B cell (primary cell): ENCODE measurements at places on chromosomes 4 and X.

DNA sequence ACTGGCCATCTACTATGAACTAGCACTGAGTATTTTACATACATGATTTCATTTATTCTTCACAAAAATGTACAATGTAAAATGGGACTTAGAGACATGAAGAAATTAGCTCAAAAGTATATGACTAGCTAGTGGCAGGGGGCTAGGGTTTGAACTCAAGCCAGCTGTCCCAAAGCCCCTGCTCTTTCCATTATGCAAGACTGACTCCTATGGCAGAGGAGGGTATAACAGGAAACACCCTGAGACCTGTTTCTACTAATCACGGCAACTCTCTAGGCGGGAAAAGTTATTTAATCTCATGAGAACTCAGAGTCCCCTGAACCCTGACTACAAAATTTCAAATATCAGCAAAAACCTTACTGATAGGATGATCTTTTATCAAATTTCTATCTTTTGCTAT is 150.6 kb downstream of the PRDM5 start:
- no peaks in the 10 kb centered on the region for H3K36me3 ChIP-seq
- H3K27me3 ChIP-seq: no peaks in the 10 kb centered on the region
- no peak for DNase-seq
- no peaks in the 10 kb centered on the region for H3K4me1 ChIP-seq

GRCh38 chr4:169383724-169384123 is 113.0 kb upstream of the SH3RF1 start:
- no peaks in the 10 kb centered on the region for H3K27me3 ChIP-seq
- H3K27ac ChIP-seq: no peak overlapping the region
- no peak overlapping the region for H3K4me3 ChIP-seq
- no peak for DNase-seq
- peaks cover 10% of the 10 kb centered on the region for H3K4me1 ChIP-seq

- no peak overlapping the region for H3K4me3 ChIP-seq
- H3K27ac ChIP-seq: no peak overlapping the region
- no peaks in the 10 kb centered on the region for H3K4me1 ChIP-seq
Measured at GRCh38 chr4:153799694-153800074, 10.8 kb upstream of the SFRP2 start.

- H3K36me3 ChIP-seq: no peaks in the 10 kb centered on the region
- DNase-seq: no peak
- H3K4me1 ChIP-seq: no peaks in the 10 kb centered on the region
- no peak overlapping the region for H3K27ac ChIP-seq
- H3K4me3 ChIP-seq: no peak overlapping the region
- H3K27me3 ChIP-seq: no peaks in the 10 kb centered on the region
Measured at GRCh38 chr4:126395664-126396063, 1080.9 kb downstream of the FAT4 start.

- H3K27ac ChIP-seq: no peak overlapping the region
- peaks cover 25% of the 10 kb centered on the region for H3K4me1 ChIP-seq
- DNase-seq: no peak
- no peak overlapping the region for H3K4me3 ChIP-seq
Measured at GRCh38 chr4:152777488-152777887, 2.0 kb downstream of the TIGD4 start.

DNA sequence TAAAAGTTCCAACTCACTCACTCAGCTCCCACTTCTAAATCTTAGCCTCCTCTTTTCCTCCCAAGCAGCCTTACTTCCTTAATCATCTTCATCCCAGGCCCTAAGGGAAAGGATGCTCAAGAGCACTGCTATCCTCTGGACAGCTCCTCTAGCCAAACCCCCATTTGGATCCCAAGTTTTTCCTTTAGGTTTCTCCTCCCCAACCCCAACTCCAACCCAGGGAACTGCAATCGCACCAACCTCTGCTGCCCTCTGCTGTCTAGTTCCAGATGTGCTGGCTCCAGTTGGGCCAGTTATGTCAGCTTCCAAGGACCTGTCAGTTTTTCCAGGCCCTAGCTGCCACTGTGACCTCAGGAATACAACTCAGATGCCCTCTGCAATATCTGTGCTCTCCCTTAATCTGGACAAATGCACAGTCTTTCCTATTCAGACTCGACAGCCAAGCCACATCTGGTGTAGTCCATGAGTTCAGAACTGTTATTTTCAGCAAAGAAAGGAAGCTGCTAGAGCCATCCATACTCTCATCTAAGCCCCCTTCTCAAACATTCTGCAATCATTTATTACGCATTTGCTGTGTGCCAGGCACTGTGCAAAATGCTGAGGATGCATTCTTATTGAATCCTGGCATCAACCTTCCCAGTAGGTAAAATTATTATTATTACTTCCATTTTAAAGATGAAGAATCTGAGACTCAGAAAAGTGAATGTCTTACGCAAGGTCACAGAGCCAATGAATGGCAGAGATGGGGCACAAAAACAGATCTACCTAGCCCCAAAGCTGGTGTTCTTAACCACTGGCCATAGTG is 12.3 kb upstream of the XPNPEP2 start:
- DNase-seq: peak; percentile 21
- no peak overlapping the region for H3K27ac ChIP-seq
- peaks cover 9% of the 10 kb centered on the region for H3K4me1 ChIP-seq
- no peaks in the 10 kb centered on the region for H3K36me3 ChIP-seq
- no peak overlapping the region for H3K4me3 ChIP-seq

DNA sequence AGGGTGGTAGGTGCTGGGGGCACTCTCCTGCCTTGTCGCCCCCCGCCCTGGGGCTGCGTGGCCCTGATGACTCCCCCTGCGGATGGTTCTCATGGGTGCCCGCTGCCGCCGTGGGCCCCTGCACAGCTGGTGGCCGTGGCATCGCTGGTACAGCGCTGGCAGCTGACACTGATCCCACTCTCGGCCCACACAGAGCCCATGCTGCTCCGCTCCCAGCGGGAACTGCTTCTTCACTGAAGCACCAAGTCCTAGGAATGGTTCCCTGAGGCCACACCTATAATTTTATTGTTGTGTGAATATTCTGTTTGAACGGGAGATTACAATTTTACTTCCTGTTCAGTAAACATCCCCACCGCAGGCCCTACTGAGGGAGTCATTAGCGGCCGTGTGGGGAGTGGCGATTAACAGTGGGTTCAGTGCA is 138.6 kb upstream of the NKX1-1 start:
- no peak overlapping the region for H3K27ac ChIP-seq
- H3K4me1 ChIP-seq: peaks cover 3% of the 10 kb centered on the region
- no peaks in the 10 kb centered on the region for H3K36me3 ChIP-seq
- DNase-seq: no peak
- no peak overlapping the region for H3K4me3 ChIP-seq

- H3K27ac ChIP-seq: no peak overlapping the region
- no peak overlapping the region for H3K4me3 ChIP-seq
- peaks cover 6% of the 10 kb centered on the region for H3K4me1 ChIP-seq
- DNase-seq: no peak
Measured at GRCh38 chr4:143348233-143349077, 11.8 kb downstream of the GAB1 start.

- H3K4me3 ChIP-seq: no peak overlapping the region
- no peak for DNase-seq
- no peak overlapping the region for H3K27ac ChIP-seq
- peaks cover 5% of the 10 kb centered on the region for H3K4me1 ChIP-seq
- H3K27me3 ChIP-seq: no peaks in the 10 kb centered on the region
- H3K36me3 ChIP-seq: no peaks in the 10 kb centered on the region
Measured at GRCh38 chrX:10021461-10022272, 54.5 kb downstream of the CLDN34 start.

DNA sequence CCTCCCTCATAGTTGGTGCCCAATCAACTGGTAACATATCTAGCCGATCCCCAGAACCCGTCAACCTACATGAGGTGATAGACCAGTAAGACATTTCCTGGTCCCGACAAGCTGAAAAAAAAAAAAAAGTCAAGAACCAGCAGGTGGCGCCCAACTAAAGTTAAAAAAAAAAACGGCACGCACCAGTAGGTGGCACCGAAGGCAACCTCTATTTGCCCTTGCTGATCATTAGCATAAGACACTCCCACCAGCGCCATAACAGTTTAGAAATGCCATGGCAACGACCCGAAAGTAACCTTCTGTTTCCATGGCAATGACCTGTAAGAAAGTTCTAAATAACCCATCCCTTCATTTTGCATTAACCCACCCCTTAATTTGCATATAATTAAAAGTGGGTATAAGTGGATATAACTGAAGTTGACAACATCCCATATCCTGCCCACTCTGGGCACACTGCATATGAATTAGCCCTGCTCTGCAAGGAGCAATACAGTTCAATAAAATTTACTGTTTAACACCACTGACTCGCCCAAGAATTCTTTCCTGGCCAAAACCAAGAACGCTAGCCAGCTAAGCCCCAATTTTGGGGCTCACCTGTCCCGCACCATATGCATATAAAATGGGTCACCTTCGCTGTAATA is 83.9 kb upstream of the SPANXB1 start:
- H3K4me3 ChIP-seq: no peak overlapping the region
- no peaks in the 10 kb centered on the region for H3K4me1 ChIP-seq
- DNase-seq: peak; percentile 79
- H3K36me3 ChIP-seq: no peaks in the 10 kb centered on the region

- H3K4me1 ChIP-seq: peaks cover 4% of the 10 kb centered on the region
- H3K27ac ChIP-seq: no peak overlapping the region
- no peaks in the 10 kb centered on the region for H3K27me3 ChIP-seq
- DNase-seq: peak; percentile 29
Measured at GRCh38 chrX:55794405-55794804, 76.9 kb downstream of the RRAGB start.

GRCh38 chr4:1410491-1411325 is 4.5 kb upstream of the NKX1-1 start:
- no peak overlapping the region for H3K27ac ChIP-seq
- peak; percentile 34 for DNase-seq
- no peaks in the 10 kb centered on the region for H3K4me1 ChIP-seq
- peaks cover 70% of the 10 kb centered on the region for H3K27me3 ChIP-seq
- H3K36me3 ChIP-seq: no peaks in the 10 kb centered on the region

GRCh38 chrX:49264460-49264859 is at the start of gene FOXP3:
Gene FOXP3 (minus strand): TSS chrX:49264710. CDS start chrX:49258505, 6,205 bp downstream.
- no peaks in the 10 kb centered on the region for H3K27me3 ChIP-seq
- no peak within 1 kb of the TSS for H3K27ac ChIP-seq
- DNase-seq: no peak
- no peaks in the 10 kb centered on the region for H3K36me3 ChIP-seq
- H3K4me1 ChIP-seq: no peaks in the 10 kb centered on the region

DNA sequence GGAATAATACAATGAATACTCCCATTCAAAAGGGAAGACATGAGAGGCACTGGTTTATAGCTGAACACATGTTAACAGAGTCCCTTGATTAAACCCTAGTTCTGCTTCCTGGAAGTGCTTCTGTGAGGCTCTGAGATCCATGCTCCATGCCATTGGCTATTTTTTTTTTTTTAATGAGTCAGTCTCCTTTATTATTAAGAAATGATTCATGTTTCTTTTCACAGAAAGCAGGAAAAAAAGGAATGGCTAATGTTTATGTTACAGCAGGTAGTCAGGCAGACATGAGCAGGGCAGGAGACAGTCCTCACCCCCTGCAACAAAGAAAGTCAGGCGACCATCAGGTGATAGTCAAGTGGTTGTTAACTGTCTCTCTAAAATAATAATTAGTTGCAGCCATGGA is 598.7 kb downstream of the EPHA5 start:
- no peak overlapping the region for H3K27ac ChIP-seq
- no peaks in the 10 kb centered on the region for H3K4me1 ChIP-seq
- DNase-seq: no peak

DNA sequence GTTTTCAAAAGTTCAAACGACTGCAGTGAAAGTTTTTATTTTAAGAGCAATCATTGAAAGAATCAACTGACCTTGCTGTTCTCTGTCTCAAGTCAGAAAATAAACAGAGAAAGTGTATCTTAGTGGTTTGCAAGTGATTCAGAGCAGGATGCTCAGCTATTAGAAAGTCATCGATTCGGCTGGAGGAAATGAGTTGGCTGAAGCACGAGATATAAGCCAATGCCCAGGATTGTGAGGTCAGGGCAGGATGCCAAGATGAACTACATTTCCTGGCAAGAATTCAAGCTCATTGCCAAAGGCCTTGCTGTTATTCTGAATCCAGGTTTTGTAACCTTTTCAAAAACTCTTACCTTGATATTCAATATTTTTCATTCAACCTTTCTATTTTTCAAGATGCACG is 541.4 kb upstream of the BOD1L1 start:
- peaks cover 18% of the 10 kb centered on the region for H3K4me1 ChIP-seq
- H3K27ac ChIP-seq: no peak overlapping the region
- H3K27me3 ChIP-seq: no peaks in the 10 kb centered on the region
- H3K36me3 ChIP-seq: no peaks in the 10 kb centered on the region
- DNase-seq: no peak

GRCh38 chr4:7412554-7412912 is 22.2 kb downstream of the PSAPL1 start:
- H3K27ac ChIP-seq: no peak overlapping the region
- DNase-seq: no peak
- no peak overlapping the region for H3K4me3 ChIP-seq
- no peaks in the 10 kb centered on the region for H3K27me3 ChIP-seq
- no peaks in the 10 kb centered on the region for H3K36me3 ChIP-seq

DNA sequence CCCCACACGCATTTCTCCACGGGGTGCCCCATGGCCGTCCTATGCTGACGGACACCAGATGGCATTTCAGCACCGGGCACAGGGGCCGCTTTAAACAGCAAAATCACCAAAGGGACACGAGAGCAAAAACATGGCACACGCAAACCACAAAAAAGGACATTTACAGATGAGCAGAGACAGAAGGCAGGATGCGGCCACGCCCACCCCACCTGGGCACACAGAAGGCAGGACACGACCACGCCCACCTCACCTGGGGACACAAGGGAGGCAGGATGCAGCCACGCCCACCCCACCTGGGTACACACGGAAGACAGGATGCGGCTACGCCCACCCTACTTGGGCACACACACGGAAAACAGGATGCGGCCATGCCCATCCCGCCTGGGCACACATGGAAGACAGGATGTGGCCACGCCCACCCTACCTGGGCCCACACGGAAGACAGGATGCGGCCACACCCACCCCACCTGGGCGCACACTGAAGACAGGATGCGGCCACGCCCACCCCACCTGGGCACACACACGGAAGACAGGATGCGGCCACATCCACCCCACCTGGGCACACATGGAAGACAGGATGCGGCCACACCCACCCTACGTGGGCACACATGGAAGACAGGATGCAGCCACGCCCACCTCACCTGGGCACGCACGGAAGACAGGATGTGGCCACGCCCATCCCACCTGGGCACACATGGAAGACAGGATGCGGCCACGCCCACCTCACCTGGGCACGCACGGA is 69.1 kb downstream of the FAM53A start:
- DNase-seq: no peak
- H3K27me3 ChIP-seq: no peaks in the 10 kb centered on the region
- no peaks in the 10 kb centered on the region for H3K4me1 ChIP-seq
- H3K4me3 ChIP-seq: no peak overlapping the region

DNA sequence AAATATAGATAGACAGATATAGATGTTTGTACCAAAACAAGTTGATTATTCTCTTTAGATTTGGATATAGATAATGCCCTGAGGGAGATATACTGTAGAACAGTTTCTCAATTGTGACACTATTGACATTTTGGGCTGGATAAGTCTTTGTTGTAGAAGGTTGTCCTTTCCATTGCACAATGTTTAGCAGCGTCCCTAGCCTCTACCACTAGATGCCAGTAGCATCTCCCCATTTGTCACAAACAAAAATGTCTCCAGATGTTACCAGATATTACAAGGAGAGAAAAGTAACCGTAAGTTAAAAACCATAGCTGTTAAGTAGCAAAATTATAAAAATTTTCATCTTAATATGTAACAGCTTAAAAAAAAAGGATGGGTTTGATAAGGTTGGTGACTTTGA is 2595.3 kb downstream of the ARAP2 start:
- no peak for DNase-seq
- H3K36me3 ChIP-seq: no peaks in the 10 kb centered on the region
- no peaks in the 10 kb centered on the region for H3K4me1 ChIP-seq
- no peak overlapping the region for H3K27ac ChIP-seq
- H3K4me3 ChIP-seq: no peak overlapping the region

- peaks cover 14% of the 10 kb centered on the region for H3K4me1 ChIP-seq
- H3K27ac ChIP-seq: no peak overlapping the region
- DNase-seq: no peak
- H3K27me3 ChIP-seq: no peaks in the 10 kb centered on the region
Measured at GRCh38 chrX:39301036-39301435, 499.8 kb downstream of the MID1IP1 start.
